ENCODE measurements at places on chromosomes 7 and 10. TPM values are rescaled to one million over a fixed set of nuclear protein-coding genes. Genes with fewer than 3 reads are reported as not detected.

Gene ZWINT
- total RNA-seq, result 20.3 TPM

Gene OPN1SW
- total RNA-seq, result not detected

Gene TAS2R41
- 2.7 TPM for total RNA-seq

DNA sequence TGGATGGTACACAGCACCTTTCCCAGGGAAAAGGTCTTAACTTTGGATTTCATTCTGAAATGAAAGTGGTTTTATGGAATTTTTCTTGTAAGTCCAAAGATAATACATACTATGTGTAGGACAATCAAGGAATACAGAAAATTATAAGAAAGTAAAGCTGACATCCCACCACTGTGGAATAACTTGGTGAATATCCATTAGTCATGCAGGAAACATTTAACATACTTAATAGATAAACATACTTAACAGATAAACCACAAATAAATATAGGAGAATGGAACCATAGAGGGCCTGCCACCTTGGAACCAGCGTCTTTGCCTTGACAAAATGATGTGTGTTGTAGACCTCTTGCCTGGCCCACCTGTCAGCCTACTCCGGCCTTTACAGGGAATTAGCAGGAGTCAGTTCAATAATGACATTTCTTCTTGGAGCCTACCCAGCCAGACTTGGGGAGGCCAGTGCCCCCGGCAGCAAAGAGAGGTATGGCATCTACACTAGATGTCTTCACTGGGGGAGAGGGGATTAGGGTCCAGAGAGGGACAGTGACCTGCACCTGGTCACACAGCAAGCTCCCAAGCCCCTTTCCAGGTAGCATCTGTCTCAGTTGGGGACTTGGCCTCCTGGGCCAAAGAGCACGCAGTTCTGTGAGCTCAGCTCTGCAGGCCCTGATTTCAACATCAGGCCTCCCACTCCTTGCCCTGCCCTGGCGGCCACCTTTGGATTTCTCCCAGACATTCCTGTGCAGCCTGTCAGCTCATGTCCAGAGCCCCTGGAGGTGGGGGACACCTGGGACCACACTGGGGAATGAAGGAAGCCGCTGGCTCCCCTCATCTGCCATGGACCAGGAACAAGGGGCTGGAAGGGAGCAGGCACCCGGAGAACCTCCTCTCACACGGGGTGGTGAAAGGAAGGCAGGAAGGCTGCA lies 112.6 kb upstream of the PPIF start:
- DNase-seq, result no peak

DNA sequence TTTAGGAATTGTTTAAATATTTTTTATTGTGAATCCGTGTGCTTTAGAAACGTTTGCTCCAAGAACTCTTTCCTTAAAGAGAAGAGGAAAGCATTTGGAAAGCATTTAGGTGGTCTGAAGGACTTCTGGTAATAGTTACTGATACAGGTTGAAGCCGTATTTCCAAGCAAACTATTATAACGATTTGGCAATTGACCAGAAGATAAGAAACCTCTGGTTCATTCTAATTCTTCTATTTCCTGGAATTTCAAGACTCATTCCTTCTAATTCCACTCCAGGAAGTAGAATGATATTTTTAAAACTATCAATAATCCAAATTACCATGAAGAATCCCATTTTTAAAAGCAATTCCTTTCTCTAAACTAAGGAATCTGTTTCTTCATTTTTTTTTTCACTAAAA lies 158.9 kb upstream of the AGR3 start:
- no peak for DNase-seq

DNA sequence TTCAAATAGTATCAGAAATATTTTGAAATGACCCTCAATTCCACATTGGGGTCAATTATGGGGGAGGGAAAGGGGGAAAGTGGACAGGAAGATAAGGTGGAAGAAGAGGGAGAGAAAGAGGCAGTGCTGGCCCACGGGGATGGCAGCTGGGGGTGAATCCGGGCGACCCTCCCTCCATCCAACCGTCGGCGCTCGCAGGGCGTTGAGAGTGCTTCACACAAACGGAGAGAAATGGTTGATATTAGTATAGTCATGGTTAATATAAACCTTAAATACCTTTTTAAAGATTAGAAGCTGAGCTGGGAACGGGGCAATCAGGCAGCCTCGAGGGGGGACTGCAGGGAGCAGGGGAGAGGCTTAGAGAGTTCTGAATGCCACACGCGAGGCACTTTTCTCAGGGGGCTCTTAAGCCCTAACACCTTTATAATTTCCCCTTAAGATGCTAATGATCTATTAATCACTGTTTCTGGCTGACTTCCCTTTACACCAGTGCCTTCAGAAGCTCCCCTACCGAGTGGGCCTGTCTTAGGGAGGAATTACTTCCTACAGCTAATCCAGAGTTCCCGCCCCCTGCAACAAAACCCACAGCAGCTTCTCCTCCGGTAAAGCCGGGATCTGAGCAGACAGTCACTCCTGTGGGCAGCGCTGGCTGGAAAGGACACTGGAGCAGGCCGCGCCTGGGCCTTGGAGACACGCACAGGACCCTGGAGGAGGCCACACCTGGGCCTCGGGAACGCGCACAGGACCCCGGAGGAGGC lies 39.5 kb downstream of the PRKAG2 start:
- DNase-seq, result no peak
